ENCODE measurements at places on chromosomes 6 and 20.

GRCh38 chr6:67916399-67916798, 718.7 kb upstream of the ADGRB3 start:
- no peak for DNase-seq

- peak; percentile 20 for DNase-seq
Observed at GRCh38 chr20:50309280-50309763, 118.7 kb downstream of the CEBPB start.

- DNase-seq, result no peak
Observed at GRCh38 chr6:155915651-155916050, 460.0 kb upstream of the NOX3 start.

GRCh38 chr20:41848180-41848579, 230.0 kb upstream of the CHD6 start:
- DNase-seq, result no peak

DNA sequence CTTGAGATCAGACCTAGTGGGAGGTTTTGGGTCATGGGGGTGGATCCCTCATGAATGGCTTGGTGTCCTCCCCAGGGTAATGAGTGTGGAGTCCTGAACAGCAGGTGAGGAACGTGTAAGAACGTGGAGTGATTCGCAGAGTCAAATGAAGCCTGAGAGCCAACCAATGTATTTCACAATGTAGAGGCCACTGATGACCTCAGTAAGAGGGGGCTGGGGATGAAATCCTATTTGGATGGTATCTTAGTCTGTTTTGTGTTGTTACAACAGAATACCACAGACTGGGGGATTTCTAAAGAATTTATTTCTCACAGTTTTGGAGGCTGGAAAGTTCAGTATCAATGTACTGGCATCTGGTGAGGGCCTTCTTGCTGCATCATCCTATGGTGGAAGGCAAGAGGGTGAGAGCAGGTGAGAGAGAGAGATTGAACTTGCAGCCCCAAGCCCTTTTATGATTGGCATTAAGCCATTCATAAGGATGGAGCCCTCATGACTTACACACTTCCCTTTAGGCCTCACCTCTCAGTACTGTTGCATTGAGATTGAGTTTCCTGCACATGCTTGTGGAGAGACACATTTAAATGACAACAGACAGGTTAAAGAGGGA, 47.3 kb upstream of the HIVEP1 start:
- DNase-seq, result no peak

GRCh38 chr6:13053006-13053461, 275.3 kb downstream of the TBC1D7 start:
- no peak for DNase-seq

GRCh38 chr6:14450133-14450504, 332.5 kb downstream of the CD83 start:
- no peak for DNase-seq

GRCh38 chr6:158023597-158023939, 41.9 kb downstream of the SYNJ2 start:
- no peak for DNase-seq

DNA sequence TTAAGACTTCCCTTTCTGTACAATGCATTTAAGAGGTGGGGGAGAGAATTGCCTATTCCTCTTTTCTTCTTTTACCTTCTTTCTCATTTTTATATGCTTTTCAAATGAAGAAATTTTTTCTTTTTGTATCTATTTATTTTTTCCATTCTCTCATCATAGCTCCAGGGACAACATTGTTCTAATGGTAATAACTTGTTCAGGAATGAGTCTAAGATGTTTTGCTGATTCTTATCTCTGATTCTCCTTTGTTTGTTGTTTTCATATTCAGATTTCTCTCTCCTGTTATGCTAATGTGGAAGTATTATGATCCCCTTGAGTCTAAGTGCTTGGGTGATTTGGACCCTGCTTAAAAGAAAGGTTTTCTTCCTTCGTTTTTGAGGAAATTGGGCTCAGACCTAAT, 451.6 kb downstream of the CDKAL1 start:
- no peak for DNase-seq

- no peak for DNase-seq
Observed at GRCh38 chr6:33673851-33674250, 37.6 kb downstream of the UQCC2 start.

DNA sequence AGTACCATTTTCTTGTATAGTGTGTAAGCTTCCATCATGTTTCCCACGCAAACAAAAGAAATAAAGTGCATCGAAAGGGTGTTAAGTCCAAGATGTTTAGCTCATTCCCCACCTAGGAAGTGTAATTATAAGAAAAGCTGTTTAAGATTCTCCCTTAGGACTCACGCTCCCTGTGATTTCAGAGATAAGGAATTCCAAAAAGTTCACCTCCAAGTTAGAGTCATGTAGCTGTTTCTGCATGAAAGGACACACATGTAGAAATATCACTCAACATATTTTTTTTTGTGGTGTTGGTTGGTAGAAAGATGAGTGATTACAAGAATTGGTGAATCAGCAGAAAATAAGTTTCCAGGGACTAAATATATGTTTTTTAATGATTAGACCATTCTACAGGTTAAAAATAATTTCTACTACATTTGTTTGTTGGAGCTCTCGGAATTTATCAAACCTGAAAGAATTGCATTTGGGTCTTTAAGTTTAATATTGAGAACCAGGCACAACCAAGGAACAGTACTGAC, 10.4 kb downstream of the OPN5 start:
- no peak for DNase-seq

GRCh38 chr20:53748176-53748575, 154.5 kb upstream of the ZNF217 start:
- DNase-seq, result no peak

DNA sequence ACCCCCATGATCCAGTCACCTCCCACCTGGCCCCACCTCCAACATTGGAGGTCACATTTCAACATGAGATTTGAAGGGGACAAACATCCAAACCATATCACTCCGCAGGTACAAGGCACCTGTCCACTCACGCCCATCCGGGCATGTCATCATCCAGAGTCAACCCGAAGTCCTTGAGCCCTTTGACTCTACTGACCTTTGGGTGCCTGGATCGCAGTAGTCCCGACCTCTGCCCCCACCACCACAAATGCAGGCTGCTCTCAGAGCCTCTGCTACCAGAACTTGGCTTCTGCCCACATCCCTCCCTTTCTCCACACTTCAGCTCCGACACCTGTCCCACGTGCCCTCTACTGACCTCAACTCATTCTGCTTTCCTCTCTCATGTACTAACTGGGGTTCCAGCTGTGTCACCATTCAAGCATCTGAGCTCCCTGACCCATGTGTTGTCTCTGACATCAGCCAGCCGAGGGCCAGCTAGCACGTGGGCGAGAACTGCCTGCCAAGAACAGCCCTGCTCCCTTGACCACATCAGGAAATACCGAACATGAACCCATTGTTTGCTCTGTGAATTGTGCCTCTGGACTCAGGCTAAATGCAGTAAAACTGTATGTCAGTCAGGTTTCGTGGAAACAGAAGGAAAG, 498.3 kb upstream of the SULF2 start:
- DNase-seq, result peak; percentile 99

DNA sequence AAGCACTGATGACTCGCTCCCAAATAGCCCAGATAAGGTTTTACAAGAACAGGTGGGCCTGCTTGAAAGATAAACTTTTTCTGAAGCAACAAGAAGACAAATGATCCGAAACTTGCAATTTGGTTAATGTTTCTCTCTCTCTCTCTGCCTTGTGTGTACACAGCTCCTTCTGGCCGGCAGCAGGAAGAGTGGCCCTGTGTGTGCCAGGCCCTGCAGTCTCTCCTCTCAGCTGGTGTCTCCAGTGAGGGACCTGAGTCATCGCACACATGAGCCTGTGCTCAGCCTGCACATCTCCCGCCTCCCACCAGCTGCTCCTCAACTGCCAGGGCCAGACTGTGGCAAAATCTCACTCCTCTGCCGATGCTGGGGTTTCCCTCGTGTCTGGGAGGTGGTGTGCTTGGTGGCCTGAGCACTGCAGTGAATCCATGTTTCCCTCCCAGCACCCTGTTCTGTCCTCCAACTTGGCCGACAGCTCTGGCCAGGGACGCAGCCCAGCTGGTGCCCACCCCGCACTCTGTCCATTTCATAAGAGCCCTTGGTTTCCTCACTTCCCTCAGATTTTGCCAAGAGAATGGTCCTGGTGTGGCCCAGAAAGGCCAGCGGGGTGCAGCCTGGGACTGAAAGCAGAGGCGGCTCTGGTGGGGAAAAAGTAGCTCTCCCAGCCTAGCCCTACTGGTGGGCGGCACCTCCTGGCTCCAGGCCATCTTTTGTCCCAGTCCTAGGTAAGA, 49.4 kb downstream of the ERMARD start:
- no peak for DNase-seq

Measured in lung microvascular endothelial cell (primary cell).